Heart left ventricle (tissue), 16 donors: ENCODE measurements at places on chromosomes 4 and X. TPM values are rescaled to one million over a fixed set of nuclear protein-coding genes. Genes with fewer than 3 reads are reported as not detected.

Gene CSAG1
- not detected for total RNA-seq

DNA sequence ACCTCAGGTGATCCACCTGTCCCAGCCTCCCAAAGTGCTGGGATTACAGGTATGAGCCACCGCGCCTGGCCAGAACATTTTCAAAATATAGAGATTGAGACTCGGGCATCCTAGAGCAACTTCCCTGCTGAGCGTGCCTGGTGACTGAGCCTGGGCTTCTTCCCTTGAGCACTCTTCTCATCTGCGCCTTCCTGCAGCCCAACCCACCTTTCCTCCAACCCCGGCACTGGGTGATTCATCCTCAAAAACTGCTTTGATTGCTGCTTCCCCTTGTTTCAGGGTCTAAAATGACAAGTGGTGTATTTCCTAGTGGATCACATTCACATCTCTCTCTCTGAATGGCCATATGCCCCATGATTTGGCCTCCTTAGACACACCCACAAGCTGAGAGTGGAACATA is 37.8 kb downstream of the PHKA2 start:
- no peak for DNase-seq

Gene LAGE3
- total RNA-seq, result 18.9 TPM

Gene ZXDB
- total RNA-seq, result 5.3 TPM

- no peak for DNase-seq
Measured at GRCh38 chr4:35164063-35164462, 1080.3 kb downstream of the ARAP2 start.

Gene PUDP
- total RNA-seq, result 28.8 TPM

GRCh38 chrX:151537572-151537971 is 25.9 kb upstream of the PASD1 start:
- no peak for DNase-seq

Gene MAGEA4
- total RNA-seq, result not detected

Gene CD38
- 2.8 TPM for total RNA-seq

DNA sequence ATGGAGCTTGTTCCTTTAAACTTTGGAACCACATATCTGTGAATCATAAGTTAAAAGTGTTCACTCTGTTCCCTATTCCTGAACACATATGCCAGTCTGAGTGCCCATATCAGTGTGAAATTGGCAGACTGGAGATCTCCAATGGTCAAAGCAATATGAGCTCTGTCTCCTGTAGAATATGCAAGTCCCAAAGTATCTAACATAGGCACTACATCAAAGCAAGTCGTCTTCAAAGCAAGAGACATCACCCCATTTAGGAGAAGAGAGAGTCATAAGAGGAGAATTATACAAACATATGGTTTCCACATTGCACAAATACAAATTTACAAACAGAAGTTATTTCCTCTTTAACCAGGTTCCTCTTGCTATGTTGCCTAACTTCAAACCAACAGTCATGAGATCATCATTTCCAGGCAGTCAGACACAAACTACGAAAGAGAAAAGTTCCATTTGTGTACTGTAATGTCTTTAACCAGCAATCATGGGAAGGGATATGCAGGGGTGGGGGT is 9.9 kb upstream of the GK start:
- no peak for DNase-seq

Gene AFM
- total RNA-seq, result not detected

Gene PPEF2
- not detected for total RNA-seq

GRCh38 chrX:7889135-7889534 is 38.1 kb downstream of the PNPLA4 start:
- DNase-seq, result no peak

Gene IL2
- total RNA-seq, result not detected
